ENCODE measurements at places on chromosomes 6 and 20. TPM values are rescaled to one million over a fixed set of nuclear protein-coding genes. Genes with fewer than 3 reads are reported as not detected.

The MCHR2 gene
- polyA plus RNA-seq: not detected

DNA sequence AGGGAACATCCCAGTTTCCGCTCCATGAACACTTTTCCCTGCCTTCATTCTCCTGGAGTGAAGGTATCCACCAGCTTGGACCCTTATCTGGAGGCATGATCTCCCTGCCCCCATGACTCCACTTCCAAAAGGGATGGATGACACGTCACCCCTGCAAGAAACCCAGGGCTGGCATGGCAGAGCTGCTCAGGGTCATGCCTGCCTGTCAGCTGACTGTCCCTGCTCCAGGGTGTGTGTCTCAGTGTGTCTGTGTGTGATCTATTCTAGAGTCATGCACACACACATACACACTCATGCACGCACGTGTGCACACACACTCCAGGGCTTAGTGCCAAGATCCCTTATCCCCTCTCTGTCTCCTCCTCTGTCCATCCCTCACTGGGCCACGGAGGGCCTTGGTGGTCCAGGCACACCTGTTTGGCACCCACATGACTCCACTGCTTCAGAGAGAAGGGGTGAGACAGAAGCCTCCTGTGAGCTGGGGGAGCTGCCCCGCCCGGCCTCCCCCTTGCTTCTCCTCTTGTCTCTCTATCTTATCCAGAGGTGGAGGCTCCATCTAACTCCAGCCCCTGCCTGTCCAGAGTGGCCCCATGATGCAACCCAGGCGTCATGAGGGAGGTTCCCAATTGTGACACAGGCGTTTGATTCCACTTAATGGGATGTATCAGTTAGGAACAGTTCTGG lies 290.9 kb downstream of the CDC5L start:
- no peak for DNase-seq

GRCh38 chr6:12533586-12533985 lies 183.0 kb upstream of the PHACTR1 start:
- DNase-seq: no peak

DNA sequence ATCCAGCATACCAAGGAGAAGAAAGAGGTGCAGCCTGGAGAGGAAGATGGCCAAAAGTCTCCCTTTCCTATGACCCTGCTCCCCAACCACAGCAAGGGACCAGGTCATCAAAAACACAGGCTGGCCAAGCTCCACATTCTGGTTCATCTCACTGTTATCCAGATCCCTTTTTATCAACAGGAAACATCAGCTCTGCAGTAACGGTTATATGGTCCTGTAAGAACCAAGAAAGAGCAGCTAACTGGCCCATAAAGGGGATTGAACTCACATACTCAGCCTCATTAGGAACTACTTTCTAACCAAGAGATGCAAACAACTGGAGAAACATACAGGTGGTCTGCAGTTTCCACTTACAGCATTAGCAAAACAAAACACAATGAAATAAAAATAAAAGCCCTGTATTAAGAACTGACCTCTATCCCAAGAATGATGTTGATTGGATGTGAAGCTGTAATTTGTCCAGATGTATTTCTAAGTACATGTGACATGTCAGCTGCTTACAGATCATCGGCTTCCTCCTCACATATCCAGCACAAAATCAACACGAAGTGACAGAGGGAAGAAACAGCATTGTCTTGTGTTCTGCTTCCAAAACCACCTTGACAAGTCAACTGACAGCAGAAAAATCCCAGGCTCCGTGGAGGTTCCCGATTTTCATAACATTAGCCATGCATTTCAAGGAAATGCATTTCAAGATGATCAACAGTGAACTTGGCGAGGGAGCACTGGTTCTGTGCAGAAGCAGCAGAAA lies 557.2 kb upstream of the AGPAT4 start:
- no peak for DNase-seq

DNA sequence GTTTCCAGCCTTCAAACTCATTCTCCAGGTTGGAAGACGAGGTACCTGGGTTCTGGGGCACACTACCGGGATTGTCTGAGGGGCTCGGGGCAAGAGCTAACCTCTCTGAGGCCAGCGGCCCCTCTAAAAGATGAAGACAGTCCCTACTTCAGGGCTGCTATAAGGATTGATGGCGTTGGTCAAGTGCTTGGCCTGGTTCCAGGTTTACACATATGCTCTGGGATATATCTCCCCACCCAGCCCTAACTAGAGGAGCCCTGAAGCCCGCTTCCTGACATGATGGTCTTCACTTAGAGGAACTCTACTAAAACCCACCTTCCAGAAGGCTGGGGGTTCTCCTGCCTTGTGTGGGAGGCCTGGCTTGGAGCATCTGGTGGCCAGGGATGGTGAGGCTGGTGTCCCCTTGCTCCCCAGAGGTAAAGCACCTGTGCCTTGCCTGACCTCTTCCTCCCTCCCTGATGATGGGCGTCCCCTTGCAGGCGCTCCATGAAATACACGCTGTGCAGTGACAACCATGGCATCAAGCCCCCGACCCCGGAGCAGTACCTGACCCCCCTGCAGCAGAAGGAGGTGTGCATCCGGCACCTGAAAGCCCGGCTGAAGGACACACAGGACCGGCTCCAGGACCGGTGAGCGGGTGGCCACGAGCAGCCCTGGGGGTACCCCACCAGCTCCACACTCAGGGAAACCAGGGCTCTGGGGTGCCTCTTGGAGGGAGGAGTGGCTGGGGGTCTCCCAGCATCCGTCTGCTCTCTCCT lies 28.7 kb downstream of the SDCBP2 start:
- no peak for DNase-seq

DNA sequence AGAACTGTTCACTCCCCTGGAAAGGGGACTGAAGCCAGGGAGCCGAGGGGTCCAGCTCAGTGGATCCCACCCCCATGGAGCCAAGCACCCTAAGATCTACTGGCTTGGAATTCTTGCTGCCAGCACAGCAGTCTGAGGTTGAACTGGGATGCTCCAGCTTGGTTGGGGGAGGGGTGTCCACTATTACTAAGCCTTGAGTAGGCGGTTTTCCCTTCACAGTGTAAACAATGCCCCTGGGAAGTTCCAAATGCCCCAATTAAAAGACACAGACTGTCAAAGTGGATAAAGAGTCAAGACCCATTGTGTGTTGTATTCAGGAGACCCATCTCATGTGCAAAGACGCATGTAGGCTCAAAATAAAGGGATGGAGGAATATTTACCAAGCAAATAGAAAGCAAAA lies 150.2 kb downstream of the LPA start:
- no peak for DNase-seq

DNA sequence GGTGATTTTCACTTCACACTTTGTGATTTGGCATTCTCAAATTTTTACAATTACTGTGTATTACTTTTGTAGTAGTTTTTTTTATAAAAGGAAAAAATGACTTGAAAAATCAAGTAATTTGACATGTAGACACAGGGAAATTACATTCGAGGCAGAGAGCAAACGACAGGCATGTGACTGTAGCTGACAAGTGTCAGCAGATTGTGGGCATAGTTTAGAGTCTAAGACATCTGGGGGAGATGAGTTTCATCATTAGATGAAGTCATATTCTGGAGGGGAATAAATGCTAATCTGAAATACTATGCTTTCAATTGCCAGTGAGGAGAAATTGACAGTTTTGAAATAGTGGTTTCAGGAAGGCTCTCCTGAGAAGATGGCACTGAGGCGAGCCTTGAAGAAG lies 126.0 kb downstream of the MTHFD1L start:
- no peak for DNase-seq

The RHAG gene
- polyA plus RNA-seq: 0.34 TPM
